Ureter (tissue), 1 donor: ENCODE measurements at places on chromosomes 6 and 20. TPM values are rescaled to one million over a fixed set of nuclear protein-coding genes. Genes with fewer than 3 reads are reported as not detected.

DNA sequence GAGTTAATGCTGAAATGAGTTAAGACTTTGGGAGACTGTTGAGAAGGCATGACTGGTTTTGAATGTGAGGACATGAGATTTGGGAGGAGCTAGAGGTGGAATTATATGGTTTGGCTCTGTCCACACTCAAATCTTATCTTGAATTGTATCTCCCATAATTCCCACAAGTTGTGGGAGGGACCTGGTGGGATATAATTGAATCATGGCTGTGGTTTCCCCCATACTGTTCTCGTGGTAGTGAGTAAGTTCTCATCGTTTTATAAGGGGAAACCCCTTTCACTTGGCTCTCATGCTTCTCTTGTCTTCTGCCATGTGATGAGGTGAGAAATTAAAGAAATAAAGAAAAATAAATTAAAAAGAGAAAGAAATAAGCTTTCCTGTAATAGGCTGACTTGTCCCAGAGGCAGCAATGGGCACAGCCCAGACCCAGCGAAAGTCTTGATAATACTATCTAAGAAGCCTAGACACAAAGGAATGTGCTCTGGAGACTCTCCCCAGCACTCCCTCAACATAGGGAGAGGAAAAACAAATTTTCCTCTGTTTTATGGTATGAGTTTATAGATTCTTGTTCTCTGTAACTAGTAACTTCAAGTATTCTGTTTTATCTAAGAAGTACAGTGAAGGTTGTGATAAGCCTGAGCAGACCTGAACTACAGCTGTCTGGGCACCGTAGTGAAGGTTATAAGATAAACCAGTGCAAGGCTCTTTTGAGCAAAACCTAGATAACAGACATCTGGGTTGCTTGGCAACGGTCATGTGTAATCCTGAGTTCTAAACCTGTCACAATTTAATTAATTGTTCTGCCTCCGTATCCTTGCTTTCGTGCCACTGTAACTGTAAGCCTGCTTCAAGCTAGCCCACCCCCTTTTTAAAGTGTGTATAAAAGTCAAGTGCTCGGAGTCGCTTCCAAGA is 88.9 kb upstream of the ECI2 start:
- no peak for DNase-seq

DNA sequence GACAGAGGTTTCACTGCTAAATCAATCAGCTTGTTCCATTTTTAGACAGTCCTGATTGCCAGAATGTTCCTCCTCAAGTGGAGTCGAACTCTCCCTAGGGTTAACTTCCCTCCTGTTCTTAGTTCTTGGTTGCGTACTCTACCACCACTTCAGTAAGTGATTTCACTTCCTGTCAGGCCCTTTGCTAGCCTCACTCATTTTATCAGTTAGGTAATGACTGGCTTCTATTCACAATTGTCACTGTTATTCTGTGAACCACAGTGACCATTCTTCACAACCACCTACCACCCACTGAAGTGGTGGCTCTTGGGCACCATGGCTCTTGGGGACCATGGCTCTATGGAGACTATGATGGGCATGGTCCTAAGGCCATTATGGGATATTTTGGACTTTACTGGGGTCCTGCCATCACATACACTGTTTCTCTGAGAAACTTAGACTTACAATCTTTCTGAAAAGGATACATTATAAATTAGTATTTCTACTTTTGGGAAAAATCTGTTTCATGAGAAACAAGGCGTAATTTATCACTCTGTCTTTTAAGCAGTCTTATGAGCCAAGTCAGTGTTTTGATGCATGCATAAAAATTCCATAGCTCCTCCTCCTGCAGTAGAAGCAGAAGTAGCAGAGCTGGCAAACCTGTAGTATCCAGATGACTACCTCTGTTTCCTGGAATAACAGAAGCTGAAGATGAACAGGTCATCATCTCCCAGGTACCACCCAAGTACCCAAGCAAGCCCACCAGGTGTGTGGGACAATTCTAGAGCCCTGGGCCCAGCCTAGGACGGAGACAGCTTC is 66.3 kb downstream of the ATXN1 start:
- DNase-seq: no peak

DNA sequence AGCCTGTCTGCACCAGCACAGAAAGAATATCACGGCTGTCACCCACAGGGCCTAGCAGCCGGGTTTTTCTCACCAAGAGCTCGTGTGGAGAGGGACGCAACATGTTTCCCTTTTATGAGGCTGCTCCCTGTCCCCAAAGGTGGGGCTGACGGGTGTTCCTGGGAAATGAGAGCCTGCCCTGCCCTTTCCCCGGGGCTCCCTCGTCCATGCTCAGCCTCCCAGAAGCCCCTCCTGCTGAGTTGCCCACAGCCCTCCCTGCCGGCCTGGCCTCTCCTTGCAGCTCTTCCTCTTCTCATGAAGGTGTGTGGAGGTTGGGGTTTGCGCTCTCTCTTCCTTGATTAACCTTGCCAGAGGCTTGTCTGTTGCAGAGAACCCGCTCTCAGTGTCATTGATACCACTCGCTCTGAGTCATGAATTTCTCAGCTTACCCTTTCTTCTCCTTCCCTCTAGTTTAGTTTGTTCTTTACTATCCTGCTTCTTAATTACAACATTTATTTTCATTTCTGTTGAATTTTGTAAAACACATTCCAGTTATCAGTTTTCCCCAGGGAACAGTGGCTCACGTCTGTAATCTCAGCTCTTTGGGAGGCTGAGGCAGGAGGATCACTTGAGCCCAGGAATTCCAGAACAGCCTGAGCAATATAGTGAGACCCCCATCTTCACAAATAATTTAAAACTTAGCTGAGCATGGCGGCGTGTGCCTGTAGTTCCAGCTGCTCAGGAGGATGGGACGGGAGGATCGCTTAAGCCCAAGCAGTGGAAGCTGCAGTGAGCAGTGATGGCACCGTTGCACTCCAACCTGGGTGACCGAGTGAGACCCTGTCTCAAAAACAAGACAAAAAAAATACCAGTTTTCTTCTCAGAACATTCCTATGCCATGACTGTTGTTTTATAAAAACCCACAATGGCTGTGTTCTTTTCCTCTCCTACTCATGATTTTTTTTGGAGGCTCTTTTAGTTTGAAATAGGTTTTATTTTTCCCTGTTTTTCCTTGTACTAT is 103.8 kb downstream of the TMEM242 start:
- DNase-seq: no peak

GRCh38 chr20:54062812-54063280 is 7.5 kb downstream of the BCAS1 start:
- DNase-seq: no peak

- no peak for DNase-seq
These were observed 19.0 kb downstream of the VAPB start for GRCh38 chr20:58407966-58408557.

GRCh38 chr6:167759912-167760311 is 66.8 kb upstream of the AFDN start:
- no peak for DNase-seq

DNA sequence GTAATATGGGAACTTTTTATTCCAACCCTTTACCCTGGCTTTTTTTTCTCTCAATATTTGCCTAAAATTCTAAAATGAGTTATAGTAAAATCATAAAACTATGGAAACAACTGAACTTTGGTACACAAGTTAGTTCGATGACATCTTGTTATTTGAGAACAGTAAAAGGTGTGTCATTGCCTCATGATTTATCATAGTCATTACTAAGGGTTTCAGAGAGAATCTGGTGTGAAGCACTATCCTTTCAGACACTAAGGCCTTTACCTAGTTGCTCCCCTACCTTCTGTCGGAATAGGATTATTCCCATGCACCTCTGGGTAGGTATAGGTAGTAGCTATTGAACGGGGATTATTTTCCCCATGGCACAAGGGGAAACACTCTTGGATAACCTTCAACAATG is 11.4 kb downstream of the TAF11 start:
- DNase-seq: no peak

GRCh38 chr6:126015863-126016262 is 29.5 kb downstream of the TRMT11 start:
- DNase-seq: no peak

- no peak for DNase-seq
These were observed 26.3 kb upstream of the EPM2A start for GRCh38 chr6:145761584-145761983.

DNA sequence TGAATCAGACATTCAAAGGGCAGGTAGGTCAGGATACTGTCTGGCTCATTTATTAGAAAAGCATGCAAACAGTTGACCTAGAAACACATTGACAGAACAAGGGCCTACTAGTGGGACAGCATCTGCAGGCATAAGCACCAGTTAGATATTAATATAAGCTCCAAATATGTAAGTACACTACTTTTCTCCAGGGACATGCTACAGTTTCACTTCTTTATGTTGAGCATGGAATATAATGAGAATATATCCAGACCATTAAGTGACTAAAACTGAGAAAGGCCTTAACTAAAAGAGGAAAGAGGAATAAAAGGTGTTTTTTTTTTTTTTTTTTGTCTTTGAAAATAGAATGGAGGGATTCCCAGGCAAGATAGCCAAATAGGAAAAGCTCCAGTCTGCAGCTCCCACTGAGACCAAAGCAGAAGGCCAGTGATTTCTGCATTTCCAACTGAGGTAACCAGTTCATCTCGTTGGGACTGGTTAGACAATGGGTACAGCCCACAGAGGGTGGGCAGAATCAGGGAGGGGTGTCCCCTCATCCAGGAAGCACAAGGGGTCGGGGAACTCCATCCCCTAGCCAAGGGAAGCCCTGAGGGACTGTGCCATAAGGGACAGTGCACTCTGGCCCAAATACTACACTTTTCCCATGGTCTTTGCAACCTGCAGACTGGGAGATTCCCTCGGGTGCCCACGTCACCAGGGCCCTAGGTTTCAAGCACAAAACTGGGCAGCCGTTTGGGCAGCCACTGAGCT is 251.6 kb downstream of the PHF3 start:
- DNase-seq: no peak

DNA sequence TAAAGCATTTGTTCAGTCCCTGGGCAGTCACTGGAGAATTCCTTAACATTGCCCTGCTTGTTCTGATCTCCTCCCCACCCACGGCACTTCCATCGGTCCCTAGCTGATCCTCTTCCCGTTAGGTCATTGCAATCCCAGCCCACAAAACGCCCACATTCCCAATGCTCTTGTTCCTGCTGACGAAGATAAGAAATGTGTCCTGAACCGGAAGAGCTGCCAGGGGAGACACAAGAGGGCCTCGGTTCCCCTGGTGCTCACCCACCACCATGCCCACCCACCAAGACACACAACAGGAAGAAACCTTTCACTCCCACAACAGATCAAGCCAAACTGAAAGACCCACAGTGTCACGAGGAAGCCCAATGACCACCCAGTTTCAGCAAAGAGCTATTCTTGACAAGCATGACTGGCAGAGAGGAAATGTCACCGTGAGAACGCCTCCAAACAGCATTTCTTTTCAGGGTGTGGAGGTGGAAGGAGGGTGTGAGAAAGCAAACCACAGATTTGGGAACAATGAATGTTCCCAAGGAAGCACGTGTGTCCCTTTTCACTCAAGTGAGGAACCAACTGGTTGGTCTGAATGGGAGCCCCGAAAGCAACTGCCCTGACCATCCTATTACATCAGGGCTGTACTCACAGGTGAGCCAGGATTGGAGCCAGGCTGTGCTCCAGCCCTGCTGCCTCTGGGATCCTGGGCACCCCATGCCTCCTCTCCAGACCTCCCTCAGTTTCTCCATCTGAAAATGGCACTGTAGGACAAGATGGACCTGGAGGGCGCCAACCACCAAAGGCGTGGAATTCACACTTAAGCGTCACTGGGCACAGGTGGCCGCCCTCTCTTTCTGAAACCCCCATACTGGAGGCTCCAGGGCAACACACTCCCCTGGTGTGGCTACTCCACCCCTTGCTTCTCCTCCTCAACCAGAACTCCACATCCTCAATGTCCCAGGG is 97.5 kb downstream of the ZMYND8 start:
- DNase-seq: no peak

DNA sequence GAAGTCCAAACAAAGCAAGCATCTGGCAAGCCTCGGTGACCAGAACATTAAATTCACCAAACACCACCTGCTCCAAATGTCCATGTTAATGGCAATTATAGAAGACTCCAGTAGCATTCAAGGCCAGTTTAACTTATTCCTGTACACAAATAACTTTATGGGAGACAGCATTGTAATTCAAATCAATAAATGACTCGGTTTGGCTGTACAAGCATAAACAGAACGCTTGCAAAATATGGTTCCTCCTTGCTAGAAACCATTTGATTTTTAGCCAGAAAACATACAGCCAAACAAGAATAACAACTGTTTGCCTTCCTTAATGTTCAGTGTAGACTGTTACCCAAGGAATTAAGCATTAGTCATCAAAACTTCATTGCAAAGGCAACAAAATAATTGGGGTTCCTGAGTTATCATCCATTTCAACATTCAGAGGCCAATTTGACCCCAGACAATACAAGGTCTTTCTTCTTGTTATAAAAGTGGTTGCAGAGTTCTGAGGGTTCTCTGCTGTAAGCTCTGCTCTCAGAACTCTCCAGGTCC is 125.1 kb downstream of the BFSP1 start:
- DNase-seq: no peak

DNA sequence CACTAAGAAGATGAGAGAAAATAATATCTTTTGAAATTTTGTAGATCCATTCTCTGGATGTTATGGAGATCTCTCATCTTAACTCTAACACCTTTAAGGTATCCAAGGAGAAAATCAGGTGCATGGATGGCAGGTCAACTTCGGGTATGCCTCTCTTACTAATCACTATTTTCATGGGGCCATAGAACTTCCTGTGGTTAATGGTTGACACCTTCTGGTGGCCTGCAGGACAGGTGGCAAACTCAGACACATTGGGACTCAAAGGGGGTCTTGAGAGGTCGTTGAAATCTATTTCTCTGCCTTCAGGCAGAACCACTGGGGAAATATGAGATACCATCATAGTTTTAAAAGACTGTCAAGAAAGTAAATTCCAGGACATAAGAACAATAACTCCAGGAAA is 76.5 kb downstream of the ADAT2 start:
- DNase-seq: no peak

DNA sequence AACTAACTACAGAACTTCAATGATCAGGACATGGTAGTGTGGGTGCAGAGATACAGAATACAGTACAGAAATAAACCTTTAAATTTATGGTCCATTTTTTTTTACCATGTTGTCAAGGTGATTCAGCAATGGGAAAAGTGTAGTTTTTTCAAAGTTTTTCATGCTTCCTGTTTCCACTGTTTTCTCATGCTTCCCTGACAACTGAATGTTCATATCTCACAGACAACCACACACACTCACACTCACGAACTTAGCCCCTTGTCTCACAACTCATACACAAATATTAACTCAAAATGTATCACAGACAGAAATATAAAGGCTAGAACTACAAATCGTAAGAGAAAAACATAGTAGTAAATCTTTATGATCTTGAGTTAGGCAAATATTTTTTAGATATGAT is 232.6 kb upstream of the CDYL start:
- DNase-seq: no peak

Gene LHFPL5
- total RNA-seq: not detected

Gene TCP11
- not detected for total RNA-seq

Gene CUL9
- 71.7 TPM for total RNA-seq

Gene LPA
- total RNA-seq: 2.5 TPM

Gene NOTCH4
- total RNA-seq: 19.4 TPM

Gene MANEA
- total RNA-seq: 22.4 TPM

Gene CFAP206
- 1.3 TPM for total RNA-seq

Gene TINAG
- not detected for total RNA-seq

Gene SLC35F1
- 0.91 TPM for total RNA-seq

Gene SENP6
- total RNA-seq: 173 TPM

Gene TMC2
- not detected for total RNA-seq

Gene ZNF311
- 3.2 TPM for total RNA-seq

Gene C6orf47
- total RNA-seq: 21.5 TPM

Gene WFDC6
- not detected for total RNA-seq
